Anterior cingulate cortex (tissue), 58 donors: ENCODE measurements at places on chromosomes 16 and 17.

DNA sequence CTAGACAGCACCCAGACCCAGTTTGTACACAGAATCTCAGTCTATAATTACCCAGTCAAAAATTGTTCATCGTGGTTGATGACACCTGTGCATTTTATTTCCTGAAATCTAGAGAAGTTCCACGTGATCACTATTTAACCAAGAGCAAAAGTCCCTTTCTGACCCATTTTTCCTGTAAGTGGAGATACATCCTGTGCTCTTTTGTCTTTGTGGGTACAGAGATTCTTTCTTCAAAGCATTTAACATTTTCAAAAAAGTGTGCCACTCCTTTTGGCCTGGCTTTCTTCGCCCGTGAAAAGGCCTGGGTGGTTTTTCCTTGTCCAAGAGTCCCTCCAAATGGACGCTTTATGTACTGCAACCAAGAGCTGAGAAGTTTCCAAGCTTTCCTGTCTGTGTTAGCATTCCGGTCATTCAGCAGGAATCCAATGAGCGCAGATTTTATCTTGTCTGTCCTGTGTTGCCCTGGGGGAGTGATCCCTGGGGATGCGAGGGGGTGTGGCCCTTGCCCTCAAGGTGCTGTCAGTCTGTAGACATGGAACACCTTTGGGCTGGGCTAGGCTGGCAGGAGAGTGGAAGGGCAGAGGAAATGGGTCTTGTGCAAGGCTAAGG lies 161.1 kb upstream of the CACNG5 start:
- no peak for DNase-seq

DNA sequence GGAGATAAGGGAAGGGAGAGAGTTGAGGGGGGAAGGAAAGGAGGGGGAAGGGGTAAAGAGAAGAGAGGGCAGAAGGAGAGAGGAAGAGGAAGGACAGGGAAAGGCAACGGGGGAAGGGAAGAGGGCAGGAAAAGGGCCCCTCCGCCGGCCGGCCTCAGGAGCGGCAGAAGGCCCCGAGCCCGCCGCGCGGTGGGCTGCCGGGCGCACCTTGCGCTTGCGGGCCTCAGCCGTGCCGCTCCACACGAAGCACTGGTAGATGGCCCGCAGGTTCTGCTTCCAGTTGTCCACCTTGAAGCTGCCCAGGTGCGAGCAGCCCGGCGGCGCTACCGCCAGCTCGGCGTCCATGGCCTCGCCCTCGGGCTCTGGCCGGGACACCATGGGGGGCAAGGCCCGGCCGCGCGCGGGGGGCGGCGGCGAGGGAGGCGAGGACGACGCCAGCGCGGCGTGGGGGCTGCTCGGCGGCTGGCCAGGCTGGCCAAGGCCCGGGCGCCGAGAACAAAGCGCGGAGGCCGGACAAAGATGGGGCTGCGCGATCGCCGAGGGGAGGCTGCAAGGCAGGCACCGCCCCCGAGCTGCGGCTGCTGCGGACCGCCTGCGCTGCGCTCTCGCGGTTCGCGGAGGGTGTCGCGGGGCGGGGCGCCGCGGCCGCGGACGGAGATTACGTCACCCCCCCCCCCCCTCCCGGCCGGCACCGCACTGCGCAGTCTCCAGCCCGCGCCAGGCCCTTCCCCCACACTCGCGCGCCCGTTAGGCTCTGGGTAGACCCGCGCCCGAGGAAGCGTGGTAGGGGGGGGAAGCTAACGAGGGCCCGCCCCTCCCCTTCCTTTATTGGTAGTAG lies at the start of gene USP22:
TSS of gene USP22 (minus strand) at position 554 of the 838 bp plus-strand sequence. CDS start at position 378, 176 bp downstream.
- peak; percentile 92 for DNase-seq

- no peak for DNase-seq
Measured at GRCh38 chr16:9256196-9256595, 164.8 kb downstream of the HAPSTR1 start.

GRCh38 chr16:25893332-25893731 lies 201.6 kb downstream of the HS3ST4 start:
- DNase-seq, result no peak

DNA sequence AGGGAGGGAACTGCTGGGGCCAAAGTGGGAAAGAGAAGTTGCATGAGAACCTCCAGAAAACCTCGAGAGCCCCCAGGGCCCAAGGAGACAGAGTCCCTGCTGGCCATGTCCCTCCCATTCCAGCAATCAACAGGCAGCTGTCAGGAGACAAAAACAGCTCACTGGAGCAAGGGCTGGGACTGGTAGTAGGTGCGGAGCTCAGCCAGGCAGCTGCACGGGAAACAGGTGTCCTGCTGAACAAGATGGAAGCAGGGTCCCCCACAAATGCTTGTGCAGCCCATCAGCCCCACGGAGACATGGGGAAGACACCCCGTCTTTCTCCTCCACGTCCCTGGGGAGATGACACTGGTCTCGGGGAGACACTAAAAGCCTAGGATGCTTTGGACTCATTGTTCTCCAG lies 34.5 kb downstream of the SDK2 start:
- no peak for DNase-seq

- DNase-seq, result no peak
Measured at GRCh38 chr16:28003923-28004322, 59.6 kb downstream of the GSG1L start.

- no peak for DNase-seq
Measured at GRCh38 chr16:53154513-53154912, 99.7 kb downstream of the CHD9 start.
